ENCODE measurements at places on chromosomes 2 and 18.

- no peak for DNase-seq
Measured at GRCh38 chr2:234388591-234388990, 108.3 kb downstream of the ARL4C start.

DNA sequence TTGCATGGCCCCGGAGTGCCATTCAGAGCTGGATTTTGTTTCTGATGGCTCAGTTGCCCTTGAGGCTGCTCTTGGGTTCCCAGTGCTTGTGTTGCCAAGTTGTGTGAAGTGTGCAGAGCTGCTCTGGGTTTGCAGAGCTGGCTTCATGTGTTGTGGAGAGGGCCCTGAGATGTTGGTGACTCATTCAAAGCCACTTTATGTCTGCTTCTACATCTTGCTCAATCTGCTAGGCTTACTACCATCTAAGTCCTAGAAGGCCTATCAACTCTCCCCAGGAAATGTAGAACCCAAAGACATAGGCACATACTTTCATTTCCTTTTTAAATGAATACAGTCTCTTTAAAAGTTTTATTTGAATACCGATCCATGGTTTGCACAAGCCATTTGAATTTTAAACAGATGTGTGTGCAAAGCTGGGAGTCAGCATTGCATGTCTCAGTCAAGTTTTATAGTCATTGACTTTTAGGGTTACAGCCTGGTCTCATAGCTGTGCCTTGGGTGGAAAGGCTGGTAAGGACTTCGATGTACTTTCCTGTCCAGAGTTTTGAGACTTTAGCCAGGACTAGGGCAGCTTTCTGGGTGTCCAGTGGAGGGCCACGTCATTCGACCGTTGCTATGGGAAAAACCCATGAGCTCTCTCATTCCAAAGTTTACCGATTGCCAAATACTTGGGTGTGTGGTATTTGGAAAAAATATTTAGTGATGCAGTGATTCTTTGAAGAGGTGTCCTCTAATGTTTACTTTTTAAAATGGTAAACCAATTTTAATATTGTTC lies 105.0 kb downstream of the LTBP1 start:
- no peak for DNase-seq

DNA sequence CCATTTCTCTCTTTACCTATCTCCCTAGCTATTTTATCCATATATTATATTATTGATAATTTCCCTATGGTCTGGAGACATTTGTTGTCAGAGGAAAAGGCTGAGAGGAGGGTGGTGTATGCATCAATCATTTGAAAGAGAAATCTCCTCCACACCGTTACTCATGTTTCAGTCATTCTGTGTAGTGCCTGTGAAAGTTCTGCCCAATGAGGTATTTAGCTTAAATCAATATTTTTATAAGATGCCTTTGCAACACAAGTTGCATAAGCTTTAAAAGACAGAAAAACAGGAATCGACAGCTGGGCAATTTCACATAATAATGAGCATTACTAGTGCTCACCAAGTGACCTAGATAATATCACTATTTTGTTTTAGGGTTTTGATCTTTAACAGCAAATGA lies 363.7 kb upstream of the FSIP2 start:
- no peak for DNase-seq

DNA sequence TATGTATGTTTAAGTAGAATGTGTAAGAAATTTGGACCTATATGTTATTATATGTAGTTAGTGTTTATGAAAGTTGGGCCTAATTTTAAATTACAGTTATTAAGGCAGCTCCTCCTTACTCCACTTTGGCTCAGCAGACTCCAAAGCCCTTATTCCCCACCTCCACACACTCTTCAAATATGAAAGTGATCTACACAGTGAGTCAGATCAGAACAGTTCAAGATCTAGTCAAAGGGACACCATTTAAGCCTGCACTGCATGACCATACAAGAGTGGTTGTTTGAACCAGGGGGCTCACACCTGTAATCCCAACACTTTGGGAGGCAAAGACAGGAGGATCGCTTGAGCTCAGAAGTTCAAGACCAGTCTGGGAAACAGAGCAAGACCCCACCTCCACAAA lies 21.2 kb upstream of the PMAIP1 start:
- no peak for DNase-seq

GRCh38 chr2:1339388-1340140 lies 73.7 kb upstream of the TPO start:
- DNase-seq = no peak
